Coronary artery (tissue), 2 donors: ENCODE measurements at places on chromosomes 6 and 20.

DNA sequence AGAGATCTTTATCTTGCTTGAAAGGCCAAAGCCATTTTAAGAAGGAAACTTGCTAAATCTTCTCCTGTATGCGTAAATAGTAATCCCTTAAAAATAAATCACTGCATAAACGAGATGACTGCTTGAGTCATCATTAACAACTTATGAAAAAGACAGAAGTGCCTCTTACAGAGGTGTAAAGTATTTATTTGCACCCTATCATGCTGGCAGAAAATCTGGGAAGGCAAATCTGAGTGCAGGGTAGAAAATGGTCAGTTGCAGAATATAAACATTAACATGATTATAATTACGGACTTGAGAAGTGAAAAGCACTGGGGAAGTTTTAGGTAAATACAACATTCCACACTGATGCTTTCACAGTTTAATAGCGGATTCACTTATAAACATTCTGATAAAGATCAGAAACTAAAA is 67.5 kb upstream of the FBXO30 start:
- no peak for DNase-seq

- no peak for DNase-seq
Measured at GRCh38 chr6:164109770-164110140, 695.2 kb downstream of the QKI start.

DNA sequence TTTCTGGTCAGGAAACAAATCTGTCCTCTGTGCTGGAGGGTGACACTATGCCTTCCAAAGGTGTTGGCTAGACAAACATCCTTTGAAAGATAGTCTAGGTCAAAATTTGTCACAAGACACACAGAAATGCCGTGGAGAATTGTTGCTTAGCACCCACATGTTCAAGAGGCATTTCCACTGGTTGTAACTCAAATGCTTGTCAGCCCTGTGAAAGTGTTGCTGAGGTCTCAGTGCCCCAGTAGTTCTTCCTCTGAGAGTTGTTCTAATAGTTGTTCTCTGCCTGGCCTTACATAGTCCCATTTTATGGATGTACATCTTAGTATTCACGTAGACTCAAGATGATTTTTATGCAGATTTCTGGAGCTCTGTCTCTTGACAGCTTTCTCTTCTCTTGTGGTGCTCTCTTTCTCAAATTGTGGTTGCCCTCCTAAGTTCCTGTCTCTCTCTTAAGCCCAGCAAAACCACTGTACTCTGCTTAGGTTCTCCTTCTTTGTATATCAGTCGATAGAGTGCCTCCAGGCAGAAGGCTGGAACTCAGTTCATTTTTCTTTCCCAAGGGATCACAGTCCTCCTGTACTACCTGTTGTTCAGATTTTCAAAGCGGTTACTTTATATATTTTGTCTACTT is 39.5 kb upstream of the REV3L start:
- no peak for DNase-seq

GRCh38 chr20:53664121-53664520 is 70.5 kb upstream of the ZNF217 start:
- no peak for DNase-seq

DNA sequence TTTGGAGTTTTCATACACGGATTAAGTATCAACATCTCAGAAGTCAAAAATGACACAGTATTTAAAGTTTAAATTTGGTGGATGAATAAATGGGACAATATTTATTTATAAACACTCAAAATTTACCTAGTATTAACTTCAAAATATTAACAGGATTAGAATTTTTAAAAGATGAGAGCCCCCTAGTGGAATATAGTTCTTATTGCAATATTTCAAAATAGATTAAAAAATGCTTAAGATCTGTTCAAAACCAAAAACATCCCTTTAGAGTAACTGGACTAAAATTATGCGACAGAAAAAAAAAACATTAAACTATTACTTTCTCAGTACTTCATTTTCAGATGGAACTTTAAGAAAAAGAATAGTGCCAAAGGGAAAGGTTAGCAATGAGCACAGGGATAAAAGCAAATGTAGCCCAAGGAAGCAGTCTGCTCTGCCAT is 56.6 kb downstream of the SNX14 start:
- no peak for DNase-seq

DNA sequence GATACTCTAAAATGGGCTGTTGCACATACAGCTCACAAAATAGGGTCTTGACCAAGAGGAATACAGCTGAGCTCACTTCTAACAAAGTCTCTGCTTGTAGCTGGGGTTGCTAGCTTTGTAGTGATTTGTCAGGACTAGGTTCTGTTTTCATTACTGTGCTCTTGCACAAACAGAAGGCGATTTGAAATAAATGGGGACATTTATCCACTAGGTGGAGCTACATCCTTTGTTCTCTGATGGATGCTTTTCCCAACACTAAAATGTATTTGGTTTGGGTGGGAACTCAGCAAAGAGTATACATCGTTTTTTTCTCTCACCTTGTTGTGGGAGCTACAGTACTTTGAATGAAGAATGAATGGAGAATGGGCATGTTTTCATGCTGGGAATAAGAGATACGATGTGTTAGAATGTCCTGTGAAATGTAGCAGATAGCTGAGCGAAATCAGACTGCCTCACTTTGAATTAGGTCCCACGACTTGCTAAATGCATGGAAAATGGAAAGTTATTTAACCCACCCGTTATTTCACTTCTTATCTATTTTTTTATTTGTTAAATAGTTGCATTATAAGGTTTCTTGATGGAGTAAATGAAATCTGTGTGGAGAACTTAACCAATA is 494.7 kb upstream of the MAP3K7 start:
- no peak for DNase-seq

DNA sequence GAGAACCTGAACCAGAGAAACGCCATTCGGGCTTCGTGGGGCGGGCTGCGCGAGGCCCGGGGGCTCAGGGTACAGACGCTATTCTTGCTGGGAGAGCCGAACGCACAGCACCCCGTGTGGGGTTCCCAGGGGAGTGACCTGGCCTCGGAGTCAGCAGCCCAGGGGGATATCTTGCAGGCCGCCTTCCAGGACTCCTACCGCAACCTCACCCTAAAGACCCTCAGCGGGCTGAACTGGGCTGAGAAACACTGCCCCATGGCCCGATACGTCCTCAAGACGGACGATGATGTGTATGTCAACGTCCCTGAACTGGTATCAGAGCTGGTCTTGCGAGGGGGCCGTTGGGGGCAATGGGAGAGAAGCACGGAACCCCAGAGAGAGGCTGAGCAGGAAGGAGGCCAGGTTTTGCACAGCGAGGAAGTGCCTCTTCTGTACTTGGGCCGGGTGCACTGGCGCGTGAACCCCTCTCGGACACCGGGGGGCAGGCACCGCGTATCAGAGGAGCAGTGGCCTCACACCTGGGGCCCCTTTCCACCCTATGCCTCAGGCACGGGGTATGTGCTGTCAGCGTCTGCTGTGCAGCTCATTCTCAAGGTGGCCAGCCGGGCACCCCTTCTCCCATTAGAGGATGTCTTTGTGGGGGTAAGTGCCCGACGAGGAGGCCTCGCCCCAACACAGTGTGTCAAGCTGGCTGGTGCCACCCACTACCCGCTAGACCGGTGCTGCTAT is 904 bp downstream of the B3GALT4 start:
- no peak for DNase-seq

GRCh38 chr6:130447374-130447773 is 81.6 kb downstream of the TMEM200A start:
- DNase-seq = no peak

DNA sequence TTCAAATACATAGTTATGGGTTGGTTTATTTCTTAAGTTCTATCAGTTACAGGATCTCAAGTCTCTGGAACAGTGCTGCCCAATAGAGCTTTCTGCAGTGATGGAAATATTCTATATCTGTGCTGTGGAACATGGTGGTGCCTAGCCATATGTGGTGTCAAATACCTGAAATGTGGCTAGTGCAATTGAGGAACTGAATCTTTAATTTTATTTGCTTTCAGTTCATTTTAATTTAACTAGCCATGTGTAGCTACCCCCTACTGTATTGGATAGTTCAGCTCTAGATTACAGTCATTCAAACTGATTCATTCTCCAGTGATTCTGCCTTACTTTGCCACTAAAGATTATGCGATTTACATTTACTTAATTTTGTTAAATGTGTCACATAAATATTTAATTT is 503.2 kb downstream of the CDKAL1 start:
- DNase-seq = no peak

DNA sequence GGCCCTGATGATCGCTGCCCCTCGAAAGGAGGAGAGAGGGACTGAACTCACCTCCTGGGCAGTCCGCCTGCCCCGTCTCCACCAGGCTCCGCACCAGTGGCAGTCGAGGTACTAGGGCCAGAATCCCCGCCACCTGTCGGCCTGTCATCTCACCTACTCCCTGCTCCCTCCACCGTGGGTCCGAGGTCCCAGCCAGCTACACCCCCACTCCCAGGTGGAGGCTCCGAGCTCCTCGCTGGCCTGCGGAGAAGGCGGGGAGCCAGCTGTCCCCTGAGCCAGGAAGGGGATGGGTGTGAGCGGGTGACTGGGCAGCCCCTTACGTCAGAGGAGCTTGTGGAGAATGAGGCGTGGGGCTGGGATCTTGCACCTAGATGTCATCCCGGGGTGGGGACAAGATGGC is 1066.5 kb upstream of the MANEA start:
- DNase-seq = no peak

DNA sequence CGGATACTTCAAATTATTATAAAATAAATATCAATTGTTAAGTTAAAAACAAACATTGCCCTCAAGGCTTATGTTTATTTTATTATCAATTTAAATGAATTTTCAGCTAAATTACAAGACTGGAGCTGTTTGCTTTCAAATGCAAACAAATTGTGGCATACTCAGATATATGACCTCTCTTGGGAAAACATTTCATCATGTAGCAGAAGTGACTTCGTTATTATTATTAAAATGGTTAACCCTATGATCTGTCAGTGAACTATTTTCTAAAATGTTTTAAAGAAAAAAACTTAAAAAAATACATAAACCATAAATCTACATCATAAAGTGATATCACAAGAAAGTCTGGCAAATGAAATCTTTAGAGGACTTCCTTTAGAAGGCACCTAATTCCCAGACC is 72.5 kb downstream of the MAN1A1 start:
- DNase-seq = no peak

GRCh38 chr6:100179576-100179975 is 185.6 kb upstream of the MCHR2 start:
- DNase-seq = no peak

GRCh38 chr6:25548451-25548850 is 103.6 kb upstream of the SCGN start:
- DNase-seq = no peak

DNA sequence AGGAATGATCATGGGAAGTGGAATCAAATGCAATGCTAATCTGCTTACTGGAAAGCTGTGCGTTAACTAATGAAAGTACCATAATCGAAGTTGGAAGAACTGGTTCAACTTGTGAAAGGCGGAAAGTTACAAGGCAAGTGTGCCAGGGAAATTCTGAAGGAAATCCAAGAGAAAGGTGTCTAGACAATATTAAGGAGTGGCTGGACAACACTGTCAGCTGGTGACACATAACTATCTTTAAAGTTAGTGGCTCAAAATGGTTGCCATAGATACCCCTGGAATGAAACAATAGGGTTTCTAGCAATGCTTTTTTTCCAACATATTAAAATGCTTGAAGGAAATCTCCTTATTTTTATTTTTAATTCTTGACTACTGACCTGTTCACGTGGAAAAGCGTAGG is 90.4 kb downstream of the BMP2 start:
- no peak for DNase-seq

GRCh38 chr6:164569509-164569908 is 739.9 kb downstream of the C6orf118 start:
- no peak for DNase-seq

DNA sequence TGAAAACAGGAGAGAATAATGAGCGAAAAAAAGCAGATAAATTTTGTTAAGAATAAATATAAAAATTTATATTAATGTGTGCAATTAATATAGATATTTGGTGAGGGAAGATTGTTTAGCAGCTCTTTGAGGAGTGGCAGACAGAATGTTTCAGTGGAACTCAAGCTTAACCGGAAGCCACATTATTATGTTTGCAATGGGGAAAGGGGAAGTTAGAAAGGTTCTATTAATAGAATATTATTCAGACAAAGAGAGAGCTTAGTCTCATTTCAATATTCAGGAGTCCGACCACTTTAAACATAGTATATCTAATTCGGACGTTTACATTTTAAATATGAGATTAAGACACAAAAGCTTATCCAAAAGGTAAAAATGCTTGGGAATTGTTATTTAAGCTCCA is 81.6 kb upstream of the KHDRBS2 start:
- DNase-seq = no peak

DNA sequence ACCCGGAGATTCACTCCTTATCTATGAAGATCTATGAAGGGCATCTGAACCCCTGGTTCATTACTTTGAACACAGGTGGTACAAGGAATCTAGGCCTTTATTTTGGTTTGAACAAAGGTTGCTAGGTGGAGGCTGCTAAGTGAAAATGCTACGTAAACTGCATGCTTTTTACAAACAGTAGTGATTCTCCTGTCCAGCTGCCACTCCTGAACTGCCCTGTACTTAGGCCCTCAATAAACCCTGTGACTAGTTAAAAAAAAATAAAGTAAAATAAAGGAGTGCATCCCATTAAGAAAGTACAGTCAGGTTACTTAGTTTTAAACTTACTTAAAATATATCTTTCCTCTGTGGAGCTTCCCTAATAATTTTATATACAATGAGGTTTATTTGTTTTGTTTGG is 27.7 kb upstream of the ARG1 start:
- no peak for DNase-seq

DNA sequence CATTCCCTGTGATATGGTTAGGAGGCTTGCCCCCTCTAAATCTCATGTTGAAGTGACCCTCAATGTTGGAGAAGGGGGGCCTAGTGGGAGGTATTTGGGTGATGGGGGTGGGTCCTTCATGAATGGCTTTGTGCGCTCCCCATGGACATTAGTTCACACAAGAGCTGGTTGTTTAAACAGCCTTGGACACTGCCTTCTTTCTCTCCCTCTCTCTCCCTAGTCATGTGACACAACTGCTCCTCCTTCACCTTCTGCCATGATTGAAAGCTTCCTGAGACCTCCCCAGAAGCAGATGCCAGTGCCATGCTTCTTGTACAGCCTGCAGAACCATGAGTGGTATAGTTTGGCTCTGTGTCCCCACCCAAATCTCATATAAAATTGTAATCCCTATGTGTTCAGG is 117.2 kb upstream of the SLC22A16 start:
- DNase-seq = no peak

- peak; percentile 90 for DNase-seq
Measured at GRCh38 chr20:33437141-33437911, 6.2 kb downstream of the SNTA1 start.

DNA sequence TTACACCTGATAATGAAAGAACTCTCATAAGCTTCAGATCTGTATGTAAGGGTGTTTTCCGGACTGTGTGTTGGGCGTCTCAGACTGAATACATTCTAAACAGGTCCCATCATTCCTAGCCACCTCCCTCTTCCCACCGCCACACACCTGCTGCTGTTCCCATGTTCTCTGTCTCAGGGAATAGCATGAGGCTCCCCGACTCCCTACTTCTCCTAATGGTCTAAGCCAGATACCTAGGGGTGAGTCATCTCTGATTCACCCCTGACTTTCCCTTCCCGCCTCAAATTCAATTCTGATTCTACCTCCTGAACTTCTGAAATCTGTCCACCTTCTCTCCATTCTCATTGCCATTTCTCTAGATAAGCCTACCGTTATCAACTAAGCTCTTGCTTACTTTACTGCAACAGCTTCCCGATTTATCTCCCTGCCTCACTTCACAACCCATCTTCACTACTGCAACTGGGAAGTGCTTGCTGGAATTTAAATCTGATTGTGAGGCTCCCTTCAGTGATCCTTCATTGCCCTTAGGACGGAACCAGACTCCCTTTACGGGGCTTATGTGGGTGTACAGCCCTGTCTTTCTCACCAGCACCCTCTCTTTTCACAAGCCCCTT is 1.6 kb downstream of the TMEM14A start:
- no peak for DNase-seq
